DMS153 (cell line): ENCODE measurements at places on chromosomes 16 and 17.
A peak's percentile ranks its signal among the peaks of the same experiment; 100 is the strongest.

DNA sequence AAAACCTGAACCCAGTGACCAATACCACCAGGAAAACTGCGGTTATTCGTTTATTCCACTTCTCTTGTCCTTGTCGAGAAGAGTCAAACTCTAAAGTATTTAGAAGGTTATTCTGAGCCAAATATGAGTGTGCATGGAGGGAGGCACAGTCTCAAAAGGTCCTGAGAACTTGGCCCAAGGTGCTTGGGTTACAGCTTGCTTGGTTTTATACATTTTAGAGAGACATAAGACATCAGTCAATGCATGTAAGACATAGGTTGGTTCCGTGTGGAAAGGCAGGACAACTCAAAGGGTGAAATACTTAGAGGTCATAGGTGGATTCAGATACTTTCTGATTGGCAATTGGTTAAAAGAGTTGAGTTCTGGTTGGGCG lies 681 bp upstream of the TRAP1 start:
- DNase-seq = no peak

DNA sequence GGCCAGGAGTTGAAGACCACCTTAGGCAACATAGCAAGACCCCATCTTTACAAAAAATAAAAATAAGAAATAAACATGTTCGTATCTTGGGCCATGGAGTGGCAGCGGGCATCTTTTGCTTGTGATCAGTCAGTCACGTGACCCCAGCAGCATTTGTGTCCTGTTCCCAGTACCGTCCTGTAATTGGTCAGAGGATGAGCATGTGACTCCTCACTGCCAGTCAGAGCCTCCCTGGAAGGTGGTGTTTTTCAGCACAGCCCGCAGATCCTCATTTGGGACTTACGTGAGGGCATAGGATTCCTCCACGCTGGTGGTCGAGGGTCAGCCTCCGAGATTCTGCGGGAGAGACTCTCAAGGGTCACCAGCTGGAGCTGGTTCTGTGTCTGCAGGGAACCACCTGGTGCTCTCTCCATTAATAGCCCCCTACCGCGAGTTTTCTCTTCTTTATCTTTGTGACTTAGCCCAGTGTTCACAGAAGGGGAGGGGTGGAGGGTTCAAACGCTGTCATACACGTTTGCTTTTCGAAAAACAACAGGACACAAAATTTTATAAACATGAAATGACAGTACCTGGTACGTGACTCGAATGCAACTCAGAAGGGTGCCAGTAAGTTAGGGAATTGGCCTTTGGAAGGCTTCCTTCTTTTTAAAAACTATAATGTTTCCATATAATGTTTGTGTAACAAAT lies 17.2 kb downstream of the MRC2 start:
- no peak for DNase-seq

DNA sequence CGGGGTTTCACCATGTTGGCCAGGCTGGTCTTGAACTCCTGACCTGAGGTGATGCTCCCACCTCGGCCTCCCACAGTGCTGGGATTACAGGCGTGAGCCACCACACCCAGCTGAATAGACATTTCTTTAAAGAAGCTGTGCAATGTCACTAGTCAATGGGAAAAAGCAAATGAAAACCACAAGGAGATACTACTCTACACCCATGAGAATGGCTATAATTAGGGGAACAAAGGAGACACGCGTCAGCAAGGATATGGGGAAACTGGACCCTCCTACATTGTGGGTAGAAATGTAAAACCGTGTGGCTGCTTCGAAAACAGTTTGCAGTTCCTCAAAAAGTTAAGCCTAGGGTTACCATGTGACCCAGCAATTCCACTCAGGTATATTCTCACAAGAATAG lies 103.4 kb downstream of the VPS53 start:
- no peak for DNase-seq

DNA sequence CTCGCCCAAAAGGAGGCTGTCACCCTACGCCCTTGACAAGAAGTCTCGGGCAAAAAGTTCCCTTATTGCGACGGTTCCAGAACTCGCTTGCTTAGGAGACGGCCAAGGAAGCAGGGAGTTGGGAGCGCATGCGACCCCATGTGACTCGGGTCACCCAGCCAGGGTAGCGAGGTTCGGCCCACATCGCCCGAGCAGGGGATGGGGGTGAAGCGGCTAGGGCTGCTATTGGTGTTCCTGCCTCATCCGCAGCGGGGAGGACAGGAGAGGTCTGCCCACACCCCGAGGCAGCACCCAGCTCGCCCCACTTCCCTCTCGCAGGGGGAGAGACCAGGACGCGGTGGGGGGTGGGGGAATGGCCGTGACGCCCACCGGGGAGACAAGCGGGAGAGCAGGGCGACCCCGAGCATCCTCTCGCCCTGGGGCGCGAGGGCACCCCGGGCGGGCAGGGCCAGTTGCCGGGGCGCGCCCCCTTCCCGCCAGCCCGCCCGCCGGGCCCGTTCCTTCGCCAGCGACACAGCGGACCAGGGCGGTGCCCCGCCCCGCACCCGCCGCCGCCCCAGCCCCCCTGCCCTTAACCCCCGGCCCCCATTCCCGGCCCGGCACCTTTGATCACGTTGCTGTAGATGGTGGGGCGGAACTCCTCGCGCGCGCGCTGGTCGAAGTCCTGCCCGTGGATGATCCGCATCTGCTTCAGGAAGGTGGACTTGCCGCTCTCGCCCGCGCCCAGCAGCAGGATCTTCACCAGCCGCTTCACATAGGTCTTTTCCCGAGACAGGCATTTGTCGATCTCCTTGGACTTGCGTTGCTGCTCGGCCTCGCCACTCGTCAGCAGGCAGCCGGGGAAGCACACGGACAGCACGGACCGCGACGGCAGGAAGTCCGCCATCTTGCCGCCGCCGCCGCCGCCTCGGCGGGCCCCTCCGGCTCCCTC lies 567 bp downstream of the GNA13 start:
- no peak for DNase-seq

GRCh38 chr17:38322156-38322779 lies 21.5 kb downstream of the GPR179 start:
- DNase-seq = peak; percentile 1

- no peak for DNase-seq
These were observed 29.8 kb downstream of the LIG3 start for GRCh38 chr17:35010093-35010492.

- peak; percentile 68 for DNase-seq
These were observed 23.6 kb upstream of the KRT17 start for GRCh38 chr17:41647940-41648410.

DNA sequence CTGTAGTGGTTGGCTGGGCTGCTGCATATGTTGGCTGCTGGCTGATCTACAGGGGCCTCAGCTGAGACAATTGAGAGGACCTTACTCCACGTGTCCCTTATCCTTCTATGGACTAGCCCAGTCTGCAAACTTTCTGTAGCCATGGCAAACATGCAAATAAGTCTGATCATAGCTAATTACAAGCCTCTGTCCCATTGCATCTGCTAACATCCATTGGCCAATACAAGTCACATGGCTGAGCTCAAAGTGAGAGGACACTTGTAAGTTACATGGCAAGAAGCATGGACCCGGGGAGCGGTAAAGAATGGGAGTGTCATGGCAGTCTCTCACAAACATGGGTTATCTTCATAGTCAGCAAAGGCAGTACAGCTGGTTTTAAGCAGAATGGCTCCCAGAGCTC lies 11.6 kb upstream of the IL4R start:
- DNase-seq = no peak

- DNase-seq = no peak
These were observed 43.8 kb downstream of the SHISA6 start for GRCh38 chr17:11284811-11285210.

GRCh38 chr17:36722121-36722902 lies 120.9 kb downstream of the MRM1 start:
- DNase-seq = peak; percentile 76

- DNase-seq = no peak
These were observed 264.7 kb downstream of the PARN start for GRCh38 chr16:14365200-14365851.

- DNase-seq = no peak
These were observed 26.1 kb downstream of the GLG1 start for GRCh38 chr16:74580833-74581232.

DNA sequence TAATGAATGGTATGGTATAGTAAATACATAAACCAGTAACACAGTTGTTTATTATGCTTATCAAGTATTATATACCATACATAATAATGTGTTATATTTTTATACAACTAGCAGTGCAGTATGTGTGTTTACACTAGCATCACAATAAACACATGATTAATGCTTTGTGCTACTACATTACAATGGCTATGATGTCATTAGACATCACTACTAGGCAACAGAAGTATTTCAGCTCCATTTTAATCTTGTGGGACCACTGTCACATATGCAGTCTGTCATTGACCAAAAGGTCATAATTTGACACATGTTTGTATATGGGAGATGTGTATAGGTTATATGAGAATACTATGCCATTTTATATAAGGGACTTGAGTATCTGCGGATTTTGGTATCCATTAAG lies 32.7 kb downstream of the TRIM37 start:
- no peak for DNase-seq

DNA sequence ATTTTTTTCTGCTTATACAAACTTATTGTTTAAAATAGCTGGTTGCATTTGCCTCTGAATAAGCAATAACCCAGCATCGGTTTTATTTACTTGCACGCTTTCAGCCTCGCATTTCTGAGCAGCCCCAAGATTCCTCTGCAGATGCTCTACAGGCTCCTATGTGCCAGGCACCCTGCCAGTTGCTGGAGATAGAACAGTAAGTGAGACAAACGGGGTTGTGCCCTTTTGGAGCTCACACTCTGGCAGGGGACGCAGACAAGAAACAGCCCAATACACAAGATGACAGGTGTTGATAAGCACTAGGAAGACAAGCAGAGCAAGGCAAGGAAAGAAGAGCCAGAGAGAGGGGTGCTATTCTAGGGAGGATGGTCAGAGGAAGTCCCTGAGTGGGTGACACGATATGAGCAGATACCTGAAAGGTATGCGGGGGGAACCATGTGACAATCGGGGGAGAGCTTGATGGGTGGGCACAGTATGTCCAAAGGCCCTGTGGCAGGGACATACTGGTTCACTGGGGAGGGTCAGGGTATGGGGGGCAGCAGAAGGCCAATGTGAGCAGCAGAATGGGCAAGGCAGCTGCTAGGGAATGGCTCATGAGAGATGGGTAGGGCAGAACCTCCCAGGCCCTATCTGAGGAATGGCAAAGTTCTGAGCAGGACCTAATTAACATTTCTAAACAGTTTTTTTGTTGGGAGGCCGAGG lies 18.7 kb upstream of the ADORA2B start:
- no peak for DNase-seq

DNA sequence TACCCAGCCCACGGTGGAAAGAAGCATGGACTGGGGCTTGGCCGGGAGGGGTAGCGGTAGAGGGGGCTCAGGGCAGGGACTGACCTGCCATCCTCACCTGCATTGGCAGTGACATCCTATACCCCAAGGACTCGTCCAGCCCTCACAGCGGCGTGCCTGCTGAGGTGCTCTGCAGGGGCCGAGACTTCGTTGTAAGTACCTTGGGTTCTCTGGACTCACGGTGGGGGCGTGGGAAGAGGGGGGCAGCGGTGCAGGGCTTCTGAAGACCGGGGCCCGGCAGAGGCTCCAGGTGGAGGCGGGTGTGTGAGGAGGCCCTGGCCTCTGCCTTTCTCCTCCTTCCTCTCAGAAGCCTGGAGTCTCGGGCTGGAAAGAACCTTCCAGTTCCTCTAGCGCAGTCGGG lies 25.5 kb downstream of the POLR3E start:
- no peak for DNase-seq

GRCh38 chr17:55726440-55726839 lies 3.8 kb upstream of the TMEM100 start:
- DNase-seq = peak; percentile 75

GRCh38 chr17:77163001-77163400 lies 22.2 kb downstream of the SEC14L1 start:
- DNase-seq = no peak

DNA sequence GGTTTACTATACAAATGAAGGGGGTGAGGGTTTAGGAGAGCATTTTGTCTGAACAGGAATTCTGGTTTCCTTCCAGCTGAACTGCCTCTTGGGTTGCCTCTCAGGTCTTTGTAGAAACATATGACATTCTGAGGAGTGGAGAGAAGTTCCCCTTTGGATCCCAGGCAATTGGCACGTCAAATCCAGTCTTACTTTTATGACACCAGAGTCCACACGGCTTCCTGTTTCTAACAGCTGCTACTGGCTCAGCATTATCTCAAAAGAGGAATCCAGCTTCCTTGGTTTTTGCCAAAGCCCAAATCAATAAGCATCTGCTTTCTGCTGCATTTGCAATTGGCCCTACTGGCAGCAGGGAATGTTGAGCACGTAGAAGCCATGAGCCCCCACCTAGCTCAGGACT lies 97.6 kb upstream of the FAM20A start:
- no peak for DNase-seq

- DNase-seq = no peak
These were observed 218.2 kb upstream of the CHMP6 start for GRCh38 chr17:80773243-80773991.

GRCh38 chr17:50625032-50625871 lies 9.4 kb upstream of the ABCC3 start:
- DNase-seq = no peak

- DNase-seq = no peak
These were observed 8.2 kb downstream of the GLP2R start for GRCh38 chr17:9833922-9834321.

DNA sequence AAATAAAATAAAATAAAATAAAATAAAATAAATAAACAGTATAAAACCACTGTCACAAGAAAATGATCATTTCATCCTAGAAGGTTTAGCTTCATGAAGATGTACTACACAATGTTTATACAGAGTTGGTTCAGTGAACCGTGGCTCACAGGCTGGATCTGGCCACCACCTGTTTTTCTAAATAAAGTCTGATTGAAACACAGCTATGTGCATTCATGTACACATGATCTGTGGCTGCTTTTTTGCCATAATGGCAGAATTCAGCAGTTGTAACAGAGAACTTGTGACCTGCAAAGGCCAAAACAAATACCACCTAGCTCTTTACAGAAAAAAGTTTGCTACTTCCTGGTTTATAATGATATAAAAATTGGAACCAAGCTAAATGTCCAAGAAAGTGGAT lies 12.6 kb upstream of the RPRML start:
- DNase-seq = no peak

DNA sequence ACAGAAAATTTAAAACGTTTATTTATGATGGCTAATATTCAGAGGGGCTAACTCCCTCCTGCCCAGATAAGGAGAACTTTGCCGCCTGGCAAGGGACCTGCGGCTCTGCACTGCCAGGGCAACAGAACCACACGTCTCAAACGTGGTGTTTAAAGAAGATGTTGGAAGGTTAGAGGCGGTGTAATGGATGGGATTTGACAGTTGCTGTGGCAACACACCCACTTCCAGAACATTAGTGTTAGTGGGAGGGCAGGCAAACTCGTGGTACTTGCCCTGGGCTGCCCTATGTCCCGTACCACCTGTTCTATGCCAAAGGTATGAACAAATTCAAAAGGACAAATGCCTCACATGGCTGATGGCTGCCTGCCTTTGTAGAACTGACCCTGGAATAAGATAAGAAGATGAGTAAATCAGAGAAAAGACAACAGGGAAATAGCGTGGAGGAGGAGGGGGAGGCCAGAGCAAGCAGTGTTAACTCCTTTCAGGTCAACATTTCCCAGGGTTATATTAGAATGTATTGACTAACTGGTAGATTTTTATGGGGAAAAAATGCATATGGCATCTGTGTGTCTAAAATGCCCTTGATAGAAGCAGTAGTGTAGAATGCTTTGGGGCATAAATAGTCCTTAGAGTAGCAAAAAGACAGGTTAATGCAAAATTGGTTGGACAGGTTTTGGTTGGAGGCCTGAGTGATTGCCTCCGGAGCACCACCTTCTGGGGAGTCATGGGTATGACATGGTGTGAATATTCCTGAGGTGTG lies 30.8 kb downstream of the HLF start:
- no peak for DNase-seq
